Kidney (tissue), 22 donors: ENCODE measurements at places on chromosomes 4 and X. TPM values are rescaled to one million over a fixed set of nuclear protein-coding genes. Genes with fewer than 3 reads are reported as not detected.

CXCL1 gene
- 29.7 TPM for total RNA-seq

BEX1 gene
- 5.4 TPM for total RNA-seq

PLP2 gene
- total RNA-seq = 139 TPM

PCSK1N gene
- 131 TPM for total RNA-seq

ASB12 gene
- total RNA-seq = not detected

ZMAT1 gene
- 20.0 TPM for total RNA-seq
